ENCODE measurements at places on chromosomes 7 and 10. TPM values are rescaled to one million over a fixed set of nuclear protein-coding genes. Genes with fewer than 3 reads are reported as not detected.

- no peak for DNase-seq
These were observed 153.0 kb upstream of the PDE1C start for GRCh38 chr7:32223071-32223650.

GRCh38 chr7:151013733-151014497 lies 10.4 kb downstream of the ATG9B start:
- no peak for DNase-seq

GRCh38 chr7:8201846-8202441 lies 60.0 kb downstream of the ICA1 start:
- DNase-seq = peak; percentile 34

DNA sequence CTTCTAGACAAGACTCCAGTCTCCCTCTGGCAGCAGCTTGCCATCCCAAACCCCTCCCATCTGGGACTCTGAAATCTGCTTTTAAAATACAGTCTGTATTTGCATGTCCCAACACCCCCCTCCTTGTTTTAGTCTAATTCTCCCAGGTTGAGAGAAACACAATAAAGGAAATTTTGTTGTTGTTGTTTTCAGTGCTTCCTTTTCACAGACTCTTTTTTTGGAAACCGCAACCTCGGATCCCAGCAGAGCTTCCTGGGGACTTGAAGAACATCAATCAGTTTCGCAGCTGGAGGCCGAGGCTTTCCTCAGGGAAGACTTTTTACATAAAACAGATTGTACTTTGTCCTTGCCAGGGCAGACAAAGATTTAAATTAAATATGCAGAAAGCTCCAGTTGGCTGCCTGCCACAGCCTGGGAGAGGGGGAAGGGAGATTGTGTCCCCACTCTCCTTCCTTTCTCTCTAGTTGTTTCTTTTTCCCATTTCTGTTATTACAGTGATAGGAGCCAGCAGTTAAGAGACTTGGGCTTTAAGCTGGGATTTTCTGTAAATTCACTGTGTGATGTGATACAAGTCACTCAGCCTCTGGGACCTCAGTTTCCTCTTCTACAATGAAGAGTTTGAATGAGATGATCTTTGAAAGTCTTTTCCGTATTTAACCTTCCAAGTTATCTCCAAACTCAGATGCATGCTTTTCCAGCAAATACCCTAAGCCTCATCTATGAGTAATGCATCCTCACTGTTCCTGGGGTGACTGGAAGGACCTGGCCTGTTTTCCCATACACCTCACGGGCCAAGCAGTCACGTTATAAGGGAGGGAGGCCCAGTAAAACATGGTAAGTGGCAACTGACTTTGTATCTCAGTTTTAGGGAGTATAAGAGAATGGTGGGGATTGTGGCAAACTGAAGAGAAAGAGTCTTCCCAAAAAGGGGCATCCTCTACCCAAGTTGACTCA lies 192.3 kb downstream of the REEP3 start:
- DNase-seq = peak; percentile 48

Gene TAF3
- 1.3 TPM for total RNA-seq

Gene VENTX
- not detected for total RNA-seq

Gene PRF1
- not detected for total RNA-seq

Data from bronchial epithelial cell (primary cell).